NCI-H524 treated with DMSO at 0.1 percent for 48 hours (cell line): ENCODE measurements at places on chromosomes 13 and 19.

DNA sequence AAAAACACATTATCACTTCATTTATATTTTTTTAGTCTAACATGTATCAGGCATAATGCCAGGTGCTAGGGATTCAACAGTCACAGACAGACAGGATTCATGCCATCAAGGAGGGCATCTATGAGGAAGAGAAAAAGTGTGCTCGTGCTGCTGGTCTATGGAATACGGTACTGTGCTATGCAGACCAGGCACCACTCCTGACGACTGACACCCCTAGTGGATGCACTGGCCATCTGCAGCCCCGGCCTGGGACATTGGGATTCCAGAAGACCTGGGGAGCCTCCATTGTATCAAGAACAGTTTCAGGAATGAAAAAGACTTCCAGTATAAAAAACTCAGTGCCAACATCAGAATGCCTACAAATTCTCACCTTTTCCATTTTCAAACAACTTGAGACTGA, 94.0 kb downstream of the KLF12 start:
- peak; percentile 4 for DNase-seq

GRCh38 chr19:8609279-8610040, 1.1 kb downstream of the ADAMTS10 start:
- DNase-seq: no peak

DNA sequence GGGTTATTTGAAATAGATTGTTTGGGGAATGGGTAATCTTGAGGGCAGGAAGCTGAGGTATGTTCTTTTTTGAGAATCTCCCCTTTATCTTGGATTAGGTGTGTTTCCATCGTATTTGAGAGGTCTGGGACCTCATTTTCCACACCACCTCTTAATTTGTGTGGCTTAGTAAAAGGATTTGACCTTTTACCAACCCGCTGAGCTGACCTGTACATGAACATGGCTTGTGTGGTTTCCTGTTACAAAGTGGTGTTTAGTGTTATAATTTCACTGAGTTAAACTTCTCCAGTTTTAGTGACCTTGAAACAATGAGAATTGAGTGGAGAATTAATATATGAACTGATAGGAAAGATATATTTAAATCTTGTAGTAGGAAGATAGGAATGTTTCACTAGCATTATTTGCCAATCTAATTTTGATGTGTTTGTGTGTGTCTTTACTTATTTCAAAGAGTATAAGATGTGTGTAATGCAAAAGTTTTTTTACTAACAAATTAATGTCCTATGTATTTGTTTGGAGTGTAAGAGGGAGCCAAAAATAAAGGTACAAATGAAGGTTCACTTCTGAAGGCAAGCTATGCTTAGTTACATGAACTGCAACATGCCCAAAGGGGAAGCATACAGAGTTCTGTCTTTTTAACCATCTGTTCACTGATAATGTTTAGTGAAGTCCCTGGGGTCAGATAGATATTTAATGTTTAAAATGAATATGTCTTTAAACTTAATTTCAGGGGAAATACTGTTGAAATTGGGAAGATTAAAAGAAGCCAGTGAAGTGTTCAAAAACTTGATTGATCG, 17.1 kb downstream of the NAA16 start:
- DNase-seq: no peak

- DNase-seq: no peak
Measured at GRCh38 chr13:40113643-40114304, 458.3 kb downstream of the COG6 start.
